ENCODE measurements at places on chromosomes 6 and 20.

DNA sequence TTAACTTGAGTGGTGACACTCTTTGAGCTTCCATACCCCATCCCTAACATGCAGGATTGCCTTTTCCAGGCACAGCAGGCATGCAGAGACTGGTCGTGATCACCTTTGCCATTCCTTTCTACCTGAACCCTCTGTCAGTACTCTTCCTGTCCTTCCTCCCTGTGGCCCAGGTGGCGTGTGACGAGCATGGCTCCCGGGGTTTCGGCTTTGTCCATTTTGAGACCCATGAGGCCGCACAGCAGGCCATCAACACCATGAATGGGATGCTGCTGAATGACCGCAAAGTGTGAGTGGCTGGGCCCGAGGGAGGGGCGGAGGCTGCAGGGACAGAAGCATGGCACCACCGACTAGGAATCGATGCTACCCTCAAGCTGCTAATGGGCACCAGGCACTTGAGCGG, 6.7 kb downstream of the PABPC1L start:
- no peak for DNase-seq

GRCh38 chr6:73234733-73235132, 9.4 kb upstream of the KHDC1L start:
- no peak for DNase-seq

- DNase-seq, result peak; percentile 83
Measured at GRCh38 chr20:60057123-60057865, 99.1 kb downstream of the CDH26 start.

DNA sequence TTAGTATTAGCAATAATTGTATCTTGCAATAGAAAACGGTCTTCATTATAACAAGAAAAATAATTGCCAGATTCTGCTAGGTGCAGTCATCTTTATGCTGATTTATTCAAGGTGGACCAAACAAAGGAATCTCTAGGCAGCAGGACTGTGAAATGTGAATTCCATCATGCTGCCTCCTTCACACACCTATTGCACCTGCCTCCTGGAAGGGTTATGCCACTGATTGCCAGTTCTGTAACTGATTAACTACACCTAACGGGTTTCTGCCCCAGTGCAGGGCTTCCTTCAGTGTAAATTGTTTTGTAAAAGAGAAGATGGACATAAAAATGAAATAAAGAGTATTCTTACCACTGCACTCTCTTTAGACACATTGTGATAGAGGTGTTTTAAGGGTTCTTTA, 96.1 kb downstream of the FOXO3 start:
- DNase-seq, result no peak

- no peak for DNase-seq
Measured at GRCh38 chr20:17919149-17919548, 49.4 kb downstream of the SNX5 start.

DNA sequence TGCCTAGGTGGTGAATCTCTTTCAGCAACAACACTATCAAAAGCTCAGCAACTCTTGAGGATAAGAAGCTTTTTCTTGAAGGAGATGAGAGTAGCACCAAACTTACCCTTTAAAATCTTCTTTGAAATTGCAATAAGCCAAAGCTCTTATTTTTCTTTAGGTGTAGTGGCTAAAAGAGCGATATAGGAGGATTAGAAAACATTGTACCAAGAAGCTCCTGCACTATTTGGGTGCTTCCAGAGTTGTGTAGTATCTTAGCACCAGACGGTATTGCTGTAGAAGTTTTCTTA, 1.2 kb downstream of the FUT9 start:
- no peak for DNase-seq

DNA sequence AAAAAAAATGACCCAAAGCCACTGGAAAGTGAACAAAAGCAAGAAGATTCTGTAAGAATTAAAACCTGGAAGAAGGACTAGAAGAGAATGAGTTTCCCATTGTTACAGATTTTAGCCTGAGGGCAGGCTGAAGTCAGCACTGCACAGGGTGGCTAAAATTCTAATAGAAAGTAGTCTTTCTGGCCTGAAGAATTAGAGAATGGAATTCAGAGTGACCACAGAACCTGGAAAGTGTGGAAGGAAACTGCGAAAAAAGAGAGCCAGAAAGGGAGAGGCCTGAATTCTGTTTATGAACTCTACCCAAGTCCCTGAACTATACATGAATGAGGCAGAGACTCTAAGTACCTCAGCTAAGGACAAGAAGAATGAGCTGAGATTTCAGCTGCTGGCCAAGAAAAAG, 38.9 kb upstream of the FILIP1 start:
- DNase-seq, result no peak

GRCh38 chr6:66210964-66211363, 503.9 kb upstream of the EYS start:
- no peak for DNase-seq

- no peak for DNase-seq
Measured at GRCh38 chr6:27667016-27667656, 194.2 kb upstream of the ZNF184 start.

DNA sequence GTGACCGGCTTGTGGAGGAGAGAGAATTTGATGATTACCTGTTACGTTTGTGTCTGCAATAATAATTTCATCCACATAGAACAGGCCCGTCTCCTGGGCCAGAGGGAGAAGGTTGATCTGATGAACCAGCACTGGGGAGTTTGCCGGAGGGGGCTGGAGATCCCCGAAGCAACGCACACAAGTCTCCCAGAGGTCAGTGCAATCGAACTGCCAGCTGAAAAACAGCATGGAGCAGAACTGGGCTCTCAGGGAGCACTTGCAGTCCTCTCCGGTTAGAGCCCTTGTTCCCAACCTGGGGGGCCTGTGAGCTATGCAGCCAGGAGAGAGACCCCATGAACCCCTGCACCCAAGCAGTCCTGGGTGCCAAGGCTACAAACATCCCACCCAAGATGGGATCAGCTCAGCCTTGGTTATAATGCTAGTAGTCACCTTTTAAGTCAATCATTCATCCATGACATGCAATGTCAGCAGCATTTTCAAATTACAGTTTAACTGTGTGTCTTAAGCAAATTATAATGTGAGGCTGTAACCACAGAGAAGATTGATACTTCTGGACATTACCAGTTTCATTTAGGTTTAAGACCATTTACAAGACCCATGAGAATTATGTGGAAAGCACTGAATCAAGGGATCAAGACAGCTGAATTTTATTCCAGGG, 34.2 kb downstream of the PKHD1 start:
- DNase-seq, result no peak
